Skin of body (tissue), 3 donors: ENCODE measurements at places on chromosomes 4 and X. TPM values are rescaled to one million over a fixed set of nuclear protein-coding genes. Genes with fewer than 3 reads are reported as not detected.

GRCh38 chrX:121958886-121959285 is 911.5 kb downstream of the GLUD2 start:
- DNase-seq = no peak

ERAS gene
- total RNA-seq = not detected

DNA sequence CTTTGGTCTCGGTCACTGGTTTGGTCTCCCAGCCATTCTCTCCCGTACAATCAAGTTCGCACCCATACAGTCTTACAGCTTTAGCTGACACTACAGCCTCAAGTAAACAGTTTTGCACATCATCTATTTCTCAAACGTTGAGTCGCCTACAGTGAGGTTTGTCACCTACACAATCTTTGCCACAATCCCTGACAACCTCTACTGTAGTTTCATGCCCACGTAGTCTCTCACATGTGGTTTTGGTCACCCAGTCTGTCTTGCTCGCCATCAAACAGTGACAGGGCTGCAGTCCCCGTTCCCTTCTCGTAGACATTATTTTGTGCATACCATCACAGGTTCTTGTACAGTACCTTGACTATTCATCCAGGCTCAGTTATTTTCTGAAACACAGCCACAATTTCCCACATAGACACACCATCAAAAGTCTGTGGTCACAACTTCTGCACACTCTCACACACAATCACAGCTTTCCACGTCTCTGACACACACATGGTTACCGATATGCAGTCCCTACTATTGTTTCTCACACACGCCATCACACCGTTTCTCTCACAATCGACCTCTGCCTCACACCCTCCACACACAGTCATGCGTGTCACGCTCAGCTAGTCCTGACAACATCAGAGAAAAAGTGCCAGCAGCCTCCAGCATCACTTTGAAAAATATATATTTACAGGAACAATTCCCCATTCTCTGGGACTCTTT is 5.3 kb upstream of the CFP start:
- no peak for DNase-seq

ATP2B3 gene
- 0.10 TPM for total RNA-seq

DNA sequence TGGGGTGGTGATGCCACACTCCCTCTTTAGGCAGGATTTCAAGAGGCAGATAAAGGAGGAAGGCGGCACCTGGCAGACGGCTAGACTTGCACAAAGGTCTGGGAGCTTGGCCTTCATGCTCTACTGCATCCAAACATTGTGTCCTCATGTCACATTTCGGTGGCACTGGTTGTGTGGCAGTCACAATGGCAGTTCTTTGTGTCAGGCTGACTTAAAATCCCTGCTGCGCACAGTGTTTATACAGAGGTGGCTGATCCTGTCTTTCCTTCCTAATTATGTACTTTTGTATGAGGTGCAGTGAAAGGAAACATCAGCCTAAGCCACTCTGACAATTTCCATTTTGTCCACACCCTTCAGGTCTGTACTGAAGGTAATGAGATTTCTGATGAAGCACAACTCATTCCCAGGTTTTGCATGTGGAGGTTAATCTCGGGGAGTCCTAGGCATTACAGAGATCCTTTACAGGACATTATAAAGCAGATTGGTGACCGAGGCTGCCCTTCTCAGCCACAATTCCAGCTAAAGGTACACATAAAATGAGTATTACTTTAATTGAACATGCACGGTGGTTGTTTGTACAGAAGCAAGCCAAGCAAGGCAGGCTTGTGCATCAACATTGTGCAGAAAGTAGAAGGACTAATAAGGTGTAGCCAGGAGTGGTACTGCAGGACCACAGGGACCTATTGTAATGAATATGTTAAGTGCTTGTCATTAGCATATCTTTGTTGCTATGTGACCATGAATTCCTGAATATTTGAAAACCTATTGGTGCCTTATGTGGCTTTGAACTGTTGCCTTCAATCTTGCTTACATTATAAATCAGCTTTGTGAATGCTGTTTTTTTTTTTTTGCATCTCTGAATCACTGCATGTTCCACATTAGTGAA is 147.6 kb downstream of the STK32B start:
- no peak for DNase-seq

DNA sequence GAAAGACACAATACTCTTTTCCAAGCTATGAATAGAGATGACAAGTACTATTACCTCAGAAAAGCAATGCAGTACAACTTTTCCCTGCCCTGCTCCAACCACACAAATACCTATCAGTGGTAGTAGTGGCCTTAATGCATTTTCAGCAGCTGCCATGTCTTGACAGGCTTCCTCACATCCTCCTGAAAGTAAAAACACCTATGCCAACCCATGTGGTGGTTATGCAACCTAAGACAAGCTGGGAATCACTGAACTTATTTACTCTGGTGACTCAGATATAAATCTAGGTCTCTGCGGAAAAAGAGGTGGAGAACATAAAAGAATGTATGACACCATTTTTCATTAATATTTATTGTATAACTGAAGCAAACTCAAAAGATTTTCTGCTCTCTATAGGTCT is 14.5 kb downstream of the WDFY3 start:
- no peak for DNase-seq

- no peak for DNase-seq
These were observed 4.2 kb downstream of the GSTCD start for GRCh38 chr4:105712766-105713165.

GRCh38 chr4:122831515-122832196 is 5.0 kb downstream of the FGF2 start:
- no peak for DNase-seq

GPR173 gene
- total RNA-seq = 4.8 TPM

- DNase-seq = no peak
These were observed 738.6 kb downstream of the PCDH7 start for GRCh38 chr4:31458813-31459212.
